ENCODE measurements at places on chromosomes 1 and 21. TPM values are rescaled to one million over a fixed set of nuclear protein-coding genes. Genes with fewer than 3 reads are reported as not detected.

OR2G6 gene
- not detected for total RNA-seq

SAMD13 gene
- 1.2 TPM for total RNA-seq

C1QTNF12 gene
- total RNA-seq, result 3.9 TPM

FCRL6 gene
- total RNA-seq, result not detected

NUF2 gene
- 1.1 TPM for total RNA-seq

S100B gene
- 0.09 TPM for total RNA-seq

SYPL2 gene
- 1.4 TPM for total RNA-seq

MAN1C1 gene
- total RNA-seq, result 47.8 TPM

HSD3B2 gene
- total RNA-seq, result not detected

TMIGD3 gene
- not detected for total RNA-seq

CYP4A11 gene
- not detected for total RNA-seq

LYPD8 gene
- total RNA-seq, result not detected

SLC9C2 gene
- not detected for total RNA-seq

S100A3 gene
- total RNA-seq, result 2.5 TPM

CALML6 gene
- total RNA-seq, result not detected

PTGS2 gene
- 55.0 TPM for total RNA-seq

REN gene
- not detected for total RNA-seq

LCE1A gene
- not detected for total RNA-seq
